WERI-Rb-1 (cell line): ENCODE measurements at places on chromosomes 1 and 21.

DNA sequence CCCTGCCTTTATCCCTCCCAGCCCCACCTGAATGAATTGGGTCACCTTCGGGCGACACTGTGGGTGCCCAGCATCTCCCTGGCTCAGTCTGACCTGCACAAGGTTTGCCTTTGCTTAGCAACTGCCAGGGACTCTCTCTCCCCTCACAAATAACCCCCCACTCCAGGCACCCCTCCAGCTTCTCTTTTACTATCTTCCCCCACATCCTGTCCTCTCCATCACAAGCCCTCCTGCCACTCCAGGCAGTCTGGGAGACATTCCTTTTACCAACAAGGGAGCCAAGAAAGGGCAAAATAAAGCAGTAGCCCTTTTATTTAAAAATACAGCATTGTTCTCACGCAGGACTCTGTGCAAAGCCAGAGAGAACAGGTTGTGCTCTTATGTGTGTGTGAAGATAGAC lies 23.9 kb downstream of the LGR6 start:
- no peak for DNase-seq

GRCh38 chr1:182786223-182786994 lies 3.2 kb upstream of the NPL start:
- peak; percentile 59 for DNase-seq

- DNase-seq, result peak; percentile 84
Measured at GRCh38 chr1:22582661-22583635, 19.7 kb downstream of the EPHA8 start.

GRCh38 chr1:232980355-232980978 lies 30.1 kb downstream of the NTPCR start:
- DNase-seq, result peak; percentile 64

GRCh38 chr1:113677250-113678158 lies 81.8 kb downstream of the PHTF1 start:
- DNase-seq, result peak; percentile 44

DNA sequence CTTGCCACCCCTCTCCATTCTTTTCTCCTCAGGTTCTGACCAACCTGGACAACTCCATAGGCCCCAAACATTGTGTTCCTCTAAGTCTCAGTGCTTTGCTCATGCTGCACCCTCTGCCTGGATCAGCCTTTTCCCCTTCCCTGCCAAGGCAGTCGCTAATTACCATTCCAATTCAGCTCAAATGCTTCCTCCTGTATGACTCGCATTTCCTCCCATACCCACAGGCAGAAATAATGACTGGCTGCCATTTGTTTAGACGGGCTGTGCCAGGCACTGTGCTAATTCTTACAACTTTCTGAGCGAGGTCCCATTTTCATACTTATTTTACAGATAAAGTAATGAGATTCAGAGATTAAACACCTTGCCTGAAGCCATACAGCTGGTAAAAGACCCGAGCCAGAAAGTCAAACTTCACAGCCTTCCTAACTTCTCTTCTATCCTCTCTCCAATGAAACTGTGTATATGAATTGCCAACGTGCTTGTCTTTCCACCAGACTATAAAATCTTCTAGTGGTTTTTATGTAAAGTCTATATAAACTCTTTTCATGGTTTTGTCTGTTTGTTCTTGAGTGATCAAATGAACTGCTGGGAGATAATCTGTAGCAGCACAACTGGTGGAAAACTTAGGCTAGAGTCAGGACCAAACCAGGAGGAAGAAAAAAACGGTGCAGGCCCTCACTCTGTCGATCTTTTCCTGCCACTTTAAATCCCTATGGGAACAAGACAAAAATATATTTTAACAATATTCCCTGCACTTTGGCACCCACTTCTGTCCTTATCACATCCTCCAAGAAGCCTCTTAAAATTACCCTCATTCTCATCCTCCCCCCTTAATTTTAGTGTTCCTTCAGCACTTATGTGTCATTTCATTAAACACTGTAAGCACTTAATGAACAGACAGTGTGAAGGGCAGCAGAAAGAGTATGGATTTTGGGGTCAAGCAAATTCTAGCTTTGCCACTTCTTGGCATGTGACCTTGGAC lies 33.7 kb downstream of the RAB3B start:
- no peak for DNase-seq

GRCh38 chr1:70778056-70778762 lies 269.4 kb downstream of the PTGER3 start:
- no peak for DNase-seq

DNA sequence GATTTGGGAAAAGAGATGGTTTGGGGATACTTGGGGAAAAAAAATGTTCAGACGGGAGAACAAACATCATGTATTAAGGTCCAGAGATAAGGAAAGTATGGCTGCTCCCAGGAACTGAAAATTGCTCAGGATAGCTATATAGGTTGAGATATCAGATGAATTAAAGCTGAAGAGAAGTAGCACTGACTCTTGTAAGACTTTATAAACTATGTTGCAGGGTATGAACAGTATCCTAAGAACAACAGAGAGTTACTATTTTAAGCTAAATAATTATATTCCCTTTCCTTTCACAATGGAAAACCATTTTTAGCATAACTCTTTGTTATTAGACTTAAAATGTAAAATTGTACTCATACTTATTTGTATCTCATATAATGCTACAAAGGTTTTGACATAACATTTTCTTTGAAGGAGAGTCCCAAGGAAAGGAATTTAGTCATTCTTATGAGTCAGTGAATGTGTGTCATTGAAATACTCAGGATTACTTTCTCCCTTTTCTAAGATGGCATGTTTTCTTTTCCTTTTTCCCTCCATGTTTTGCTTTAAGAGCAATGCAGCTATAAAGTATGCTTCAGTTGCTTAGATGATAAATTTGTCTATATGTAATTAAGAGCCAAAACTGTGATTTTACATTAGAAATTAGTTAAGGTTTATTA lies 139.4 kb upstream of the KIAA1614 start:
- no peak for DNase-seq

DNA sequence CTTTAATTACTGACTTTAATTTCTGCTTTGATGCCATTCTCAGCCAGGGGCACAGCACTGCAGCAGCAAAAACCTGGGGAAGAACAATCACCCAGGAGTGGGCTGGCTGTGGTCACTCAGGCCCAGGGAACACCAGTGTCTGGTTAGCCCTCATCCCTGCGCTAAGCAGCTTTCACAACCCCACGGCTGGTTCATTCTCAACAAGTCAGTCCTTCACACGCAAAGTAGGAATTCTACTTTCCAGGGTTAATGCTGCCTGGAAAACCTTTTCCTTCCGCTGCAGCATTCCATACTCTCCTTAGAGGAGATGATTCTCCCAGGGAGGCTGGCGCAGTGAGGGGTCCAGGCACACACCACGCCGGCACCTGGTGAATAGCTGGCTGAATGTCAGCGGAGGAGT lies 24.3 kb upstream of the KCNE1 start:
- peak; percentile 65 for DNase-seq

- no peak for DNase-seq
Measured at GRCh38 chr1:38270849-38271633, 224.4 kb upstream of the POU3F1 start.

DNA sequence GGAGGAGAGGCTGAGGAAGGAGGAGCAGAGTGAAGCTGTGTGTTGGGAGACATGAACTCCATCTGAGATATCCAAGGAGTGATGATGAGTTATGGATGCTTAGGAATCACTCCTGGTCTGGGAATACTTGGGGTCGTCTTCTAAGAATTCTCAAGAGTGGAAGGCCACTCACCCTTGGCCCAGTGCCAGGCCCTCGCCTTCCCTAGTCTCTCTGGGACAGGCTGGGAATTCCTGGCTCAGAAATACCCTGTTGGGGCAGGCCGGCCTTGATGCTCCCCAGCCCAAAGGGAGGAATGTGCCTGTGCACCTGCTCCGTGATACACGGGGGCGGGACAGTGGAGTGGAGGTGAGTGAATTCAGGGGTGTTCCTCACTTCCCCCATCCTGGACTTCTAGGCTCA lies 12.6 kb upstream of the LMNA start:
- DNase-seq, result no peak

DNA sequence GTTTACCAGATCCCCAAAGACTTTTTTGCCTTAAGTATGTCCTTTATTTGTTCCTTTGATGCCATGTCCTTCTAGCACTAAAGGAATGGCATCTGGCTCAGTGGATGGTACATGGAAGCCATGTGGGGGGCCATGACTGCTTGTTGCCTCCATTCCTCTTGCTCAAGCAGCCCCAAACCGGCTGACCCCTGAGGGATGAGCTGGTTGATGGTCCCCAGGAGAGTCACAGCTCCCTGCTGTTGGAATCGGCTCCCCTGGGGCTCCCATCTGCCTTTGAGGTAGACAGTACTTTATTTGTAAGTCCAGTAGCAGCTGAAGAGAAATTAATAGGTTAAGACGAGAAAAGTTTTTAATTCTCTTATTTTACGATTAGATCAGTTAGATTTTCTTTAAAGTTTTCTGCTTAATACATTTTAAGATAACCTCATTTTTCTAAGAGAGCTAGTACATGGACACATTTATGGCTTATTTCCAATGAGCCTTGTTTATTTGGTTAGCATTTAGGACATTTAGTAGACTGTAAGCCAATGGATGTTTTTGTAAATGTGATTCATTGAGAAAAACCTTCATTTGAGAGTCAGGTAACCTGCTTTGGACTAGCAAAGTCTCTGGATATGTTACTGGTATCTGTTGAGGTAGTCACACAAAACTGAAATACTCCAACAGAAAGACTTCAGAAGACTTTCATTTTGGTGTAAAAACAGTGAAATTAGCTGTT lies 88.2 kb downstream of the CAMTA1 start:
- DNase-seq, result no peak

GRCh38 chr1:77310924-77311323 lies 29.1 kb downstream of the AK5 start:
- DNase-seq, result no peak

- DNase-seq, result no peak
Measured at GRCh38 chr1:245336149-245336983, 181.6 kb downstream of the KIF26B start.

GRCh38 chr1:69985376-69985775 lies 220.0 kb downstream of the LRRC40 start:
- DNase-seq, result no peak

DNA sequence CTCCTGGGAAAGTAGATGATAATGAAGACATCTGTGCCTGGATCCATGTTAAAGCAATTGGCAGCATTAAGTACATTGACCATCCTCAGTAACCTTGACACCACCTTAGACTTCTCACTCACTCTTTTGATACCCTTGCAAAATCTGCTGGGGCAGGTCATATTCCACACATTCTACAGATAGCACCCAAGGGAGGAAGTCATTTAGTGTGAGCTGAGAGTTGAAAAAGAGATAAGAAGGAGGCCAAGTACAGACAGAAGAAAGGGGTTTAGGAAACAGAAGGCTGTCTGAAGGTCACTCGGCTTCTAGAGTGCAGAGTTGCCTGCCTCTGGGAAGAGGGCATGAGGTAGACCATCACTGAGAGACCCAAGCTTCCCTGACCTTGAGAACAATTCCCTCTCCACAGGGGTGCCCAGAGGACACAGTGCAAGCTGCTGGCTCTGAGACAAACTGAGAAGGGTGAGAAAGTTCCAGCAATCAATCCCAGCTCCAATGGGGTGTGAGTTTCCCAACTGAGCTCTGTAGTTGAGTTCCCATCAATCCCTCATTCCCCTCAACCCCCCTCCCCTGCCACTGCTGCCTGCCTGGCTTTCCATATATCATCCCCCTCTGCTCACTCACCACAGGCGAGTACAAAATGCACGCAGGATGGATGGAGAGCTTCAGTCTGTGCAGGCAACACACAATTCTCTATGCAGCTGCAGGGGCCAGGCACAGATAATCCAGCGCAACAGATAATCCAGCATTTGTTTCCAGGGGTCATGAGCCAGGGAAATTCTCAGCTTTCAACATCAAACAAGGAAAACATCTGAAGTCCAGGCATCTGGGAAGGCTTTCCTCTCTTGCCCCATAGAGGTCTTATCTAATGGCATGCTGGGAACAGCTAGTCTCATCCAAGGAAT lies 7.4 kb upstream of the MOB3C start:
- DNase-seq, result no peak

GRCh38 chr1:235093013-235093695 lies 35.5 kb downstream of the TOMM20 start:
- DNase-seq, result peak; percentile 86

GRCh38 chr21:42317826-42318746 lies 2.9 kb upstream of the TFF3 start:
- DNase-seq, result no peak

GRCh38 chr1:244012202-244012601 lies 38.9 kb upstream of the ZBTB18 start:
- DNase-seq, result no peak

DNA sequence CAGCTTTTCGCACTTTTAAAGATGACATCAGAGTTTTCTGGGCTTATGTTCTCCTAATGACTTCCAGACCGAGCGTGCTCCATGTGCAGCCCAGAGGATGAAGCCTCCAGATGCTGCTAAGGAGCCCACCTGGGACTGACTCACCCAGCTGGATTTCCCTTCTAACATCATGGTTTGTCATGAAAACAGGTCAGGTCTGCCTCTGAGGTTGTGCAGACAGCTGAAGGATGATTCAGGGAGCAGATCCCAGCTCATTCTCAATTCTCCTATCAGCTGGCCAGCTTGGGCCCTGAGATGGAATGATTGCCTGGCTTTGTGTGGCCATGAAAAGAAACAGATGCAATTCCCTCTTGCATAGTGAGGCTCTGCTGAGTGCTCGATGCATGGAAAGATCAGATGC lies 123.9 kb upstream of the DUSP10 start:
- no peak for DNase-seq

DNA sequence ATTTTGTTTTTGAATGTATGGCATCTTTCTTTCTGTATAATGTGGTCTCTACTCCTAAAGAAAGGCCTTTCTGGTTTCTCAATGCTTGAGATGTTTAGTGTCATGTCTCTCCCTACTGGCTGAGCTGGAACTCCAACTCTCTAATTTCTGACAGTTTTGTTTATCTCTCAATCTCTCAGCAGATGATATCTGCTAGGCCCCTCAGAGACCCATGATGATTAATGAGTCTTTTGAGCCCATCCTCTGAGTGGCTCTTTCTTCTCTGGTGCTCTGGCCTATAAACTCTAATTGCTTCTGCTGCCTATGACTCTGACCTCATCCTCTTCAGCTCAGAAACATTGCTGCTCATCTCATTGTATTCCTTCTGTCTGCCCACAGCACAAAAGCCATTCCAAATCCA lies 46.6 kb downstream of the CRB1 start:
- DNase-seq, result no peak
